ENCODE measurements at places on chromosomes 6 and 20.
A peak's percentile ranks its signal among the peaks of the same experiment; 100 is the strongest.

GRCh38 chr6:155580904-155581303, 125.3 kb upstream of the NOX3 start:
- no peak for DNase-seq

DNA sequence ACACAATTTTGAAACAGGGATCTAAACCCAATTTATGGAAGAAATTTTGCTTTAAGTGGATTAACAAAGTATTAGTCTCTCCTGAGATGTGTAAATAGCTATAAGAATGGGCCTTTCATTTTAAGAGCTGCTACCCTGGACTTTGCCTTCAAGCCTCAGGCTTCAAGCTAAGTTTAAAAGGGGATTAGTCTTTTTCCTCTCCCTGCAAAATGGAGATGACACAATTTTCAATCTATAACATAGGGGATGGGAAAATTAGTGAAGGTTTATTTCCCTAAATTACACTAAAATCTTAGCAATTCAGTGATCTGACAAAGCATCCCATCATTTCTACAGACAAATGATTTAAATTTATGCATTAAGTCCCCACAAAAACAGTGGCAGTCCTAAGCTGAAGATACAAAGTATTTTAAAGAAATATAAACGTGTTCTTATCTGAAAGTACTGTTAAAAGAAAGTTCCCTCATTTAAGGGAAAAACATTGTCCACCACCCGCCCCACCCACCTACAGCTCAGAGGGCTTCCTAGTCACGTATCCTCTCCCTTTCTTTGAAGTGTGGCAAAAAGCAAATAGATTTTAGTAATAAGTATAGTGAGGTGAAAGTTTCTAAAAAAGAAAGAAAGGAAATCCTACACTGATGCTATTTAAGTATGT, 14.5 kb downstream of the ARHGAP18 start:
- DNase-seq, result no peak

DNA sequence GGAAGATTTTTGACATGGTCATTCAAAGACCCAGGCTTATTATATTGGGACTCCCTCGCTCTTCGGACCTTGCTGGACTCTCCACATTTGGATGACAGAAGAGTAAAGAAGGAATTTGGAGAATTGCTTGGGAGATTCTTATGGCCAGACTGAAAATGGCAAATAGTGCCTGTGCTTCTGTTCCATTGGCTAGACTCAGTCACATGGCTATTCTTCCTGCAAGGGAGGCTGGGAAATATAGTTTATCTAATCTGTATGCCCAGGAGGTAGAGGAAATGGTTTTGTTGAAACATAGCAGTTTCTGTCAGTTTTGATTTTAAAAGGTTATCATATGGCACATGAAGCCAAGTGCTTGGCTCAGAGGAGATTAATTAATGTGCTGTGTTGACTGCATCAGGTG, 286.6 kb upstream of the JAG1 start:
- DNase-seq, result no peak

DNA sequence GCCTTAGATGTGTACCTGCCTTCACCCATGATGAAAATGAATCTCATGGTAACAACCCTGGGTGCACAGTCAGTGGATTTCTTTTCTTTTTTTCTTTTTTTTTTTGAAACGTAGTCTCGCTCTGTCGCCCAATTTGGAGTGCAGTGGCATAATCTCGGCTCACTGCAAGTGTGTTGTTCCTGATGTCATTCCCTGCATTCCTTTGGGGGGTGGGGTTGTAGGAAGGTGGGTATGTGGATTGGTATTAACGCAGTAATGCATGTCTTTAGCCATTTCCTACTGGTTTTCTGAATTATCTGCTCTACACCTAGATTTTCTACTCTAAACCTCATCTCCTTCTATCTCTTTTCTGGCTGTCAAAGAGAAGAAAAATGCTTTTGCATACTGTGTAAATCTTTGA, 146.6 kb downstream of the RNF144B start:
- DNase-seq, result no peak

- DNase-seq, result no peak
Observed at GRCh38 chr20:62022575-62023139, 43.0 kb downstream of the TAF4 start.

GRCh38 chr6:130412556-130413290, 46.9 kb downstream of the TMEM200A start:
- DNase-seq, result peak; percentile 36

- no peak for DNase-seq
Observed at GRCh38 chr20:32984196-32984595, 20.0 kb downstream of the SUN5 start.

DNA sequence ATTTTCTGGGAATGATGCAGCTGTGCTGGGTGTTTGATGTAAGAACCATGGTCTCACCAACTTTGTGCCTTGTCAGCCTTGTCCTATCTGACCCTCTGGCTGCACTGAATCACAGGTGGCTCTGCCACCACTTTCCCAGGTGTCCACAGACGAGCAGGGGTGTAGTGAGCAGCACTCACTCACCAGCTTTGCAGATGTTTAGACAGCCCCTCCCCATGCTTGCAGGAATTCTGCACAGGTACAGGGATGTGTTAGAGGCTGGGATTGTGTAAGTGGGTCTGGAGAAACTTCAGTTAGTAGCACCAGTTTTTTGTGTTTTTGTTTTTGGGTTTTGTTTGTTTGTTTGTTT, 88.2 kb upstream of the NAA20 start:
- no peak for DNase-seq

GRCh38 chr6:20024316-20024673, 187.1 kb downstream of the ID4 start:
- no peak for DNase-seq

GRCh38 chr20:17688965-17689364, 6.9 kb upstream of the RRBP1 start:
- DNase-seq, result no peak

Measured in AG08395 (cell line).